ENCODE measurements at places on chromosomes 5 and 9. TPM values are rescaled to one million over a fixed set of nuclear protein-coding genes. Genes with fewer than 3 reads are reported as not detected.

The FBP1 gene
- not detected for total RNA-seq

The ECM2 gene
- 0.20 TPM for total RNA-seq

The DDX4 gene
- total RNA-seq, result 0.27 TPM

The IZUMO3 gene
- not detected for total RNA-seq

The LCN15 gene
- 1.9 TPM for total RNA-seq

- DNase-seq, result no peak
These were observed 112.8 kb upstream of the NR3C1 start for GRCh38 chr5:143516249-143516648.

GRCh38 chr5:102627315-102627714, 127.8 kb upstream of the PAM start:
- no peak for DNase-seq

DNA sequence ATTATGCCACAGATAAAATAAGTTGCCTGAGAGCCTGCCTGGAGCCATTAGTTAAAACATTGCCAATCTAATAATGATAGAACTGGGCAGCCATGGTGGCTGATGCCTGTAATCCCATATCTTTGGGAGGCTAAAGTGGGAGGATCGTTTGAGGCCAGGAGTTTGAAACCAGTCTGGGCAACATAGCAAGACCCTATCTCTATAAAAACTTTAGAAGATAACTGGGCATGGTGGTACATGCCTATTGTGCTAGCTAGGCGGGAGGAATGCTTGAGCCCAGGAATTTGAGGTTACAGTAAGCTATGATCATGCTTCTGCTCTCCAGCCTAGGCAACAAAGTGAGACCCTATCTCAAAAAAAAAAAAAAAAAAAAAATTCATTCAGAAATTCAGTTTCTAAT, 52.6 kb downstream of the RAI14 start:
- DNase-seq, result no peak

DNA sequence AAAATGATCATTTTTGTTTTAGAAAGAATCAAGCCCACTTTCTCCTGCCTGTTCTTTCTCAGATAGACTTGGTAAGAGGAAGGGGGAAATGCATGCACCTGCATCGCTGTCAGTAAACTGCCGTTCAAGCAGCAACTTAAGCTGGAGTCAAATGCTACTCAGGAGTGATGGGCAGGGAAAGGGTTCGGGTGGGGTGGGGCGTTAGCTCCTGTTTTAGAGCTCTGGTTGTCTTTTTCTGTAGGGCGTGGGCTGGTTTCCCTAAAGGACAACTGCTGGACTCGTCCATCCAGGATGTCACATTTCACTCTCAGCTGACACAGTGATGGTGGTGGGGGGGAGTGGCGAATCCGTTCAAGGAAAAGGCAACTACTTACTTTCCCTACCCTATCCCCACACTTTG, 75.0 kb downstream of the NDFIP1 start:
- no peak for DNase-seq

DNA sequence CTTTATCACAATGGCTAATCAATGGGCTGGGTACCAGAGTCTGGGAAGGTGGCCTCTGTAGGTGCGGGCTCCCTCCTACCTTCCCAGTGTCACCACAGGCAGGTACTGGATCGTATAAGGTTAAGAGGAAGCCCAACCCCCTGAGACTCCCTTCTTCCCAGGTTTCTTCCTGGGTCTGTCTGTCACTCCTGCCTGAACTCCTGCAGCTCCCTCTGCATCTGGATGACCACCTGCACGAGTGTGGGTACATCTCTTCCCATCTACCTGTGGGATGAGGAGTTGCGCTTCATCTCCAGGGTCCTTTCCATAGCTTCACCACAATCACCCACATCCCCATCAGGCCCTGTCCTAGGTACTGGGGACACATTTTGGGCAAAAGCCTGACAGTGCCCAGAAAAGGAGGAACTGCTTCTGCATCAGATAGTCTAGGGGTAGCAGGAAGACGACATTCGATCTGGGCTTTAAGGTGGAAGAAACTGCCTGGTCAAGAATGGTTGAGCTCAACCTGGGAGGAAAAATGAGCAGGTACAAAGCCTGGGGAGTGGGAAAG, 112.2 kb upstream of the ALDH1B1 start:
- DNase-seq, result no peak

DNA sequence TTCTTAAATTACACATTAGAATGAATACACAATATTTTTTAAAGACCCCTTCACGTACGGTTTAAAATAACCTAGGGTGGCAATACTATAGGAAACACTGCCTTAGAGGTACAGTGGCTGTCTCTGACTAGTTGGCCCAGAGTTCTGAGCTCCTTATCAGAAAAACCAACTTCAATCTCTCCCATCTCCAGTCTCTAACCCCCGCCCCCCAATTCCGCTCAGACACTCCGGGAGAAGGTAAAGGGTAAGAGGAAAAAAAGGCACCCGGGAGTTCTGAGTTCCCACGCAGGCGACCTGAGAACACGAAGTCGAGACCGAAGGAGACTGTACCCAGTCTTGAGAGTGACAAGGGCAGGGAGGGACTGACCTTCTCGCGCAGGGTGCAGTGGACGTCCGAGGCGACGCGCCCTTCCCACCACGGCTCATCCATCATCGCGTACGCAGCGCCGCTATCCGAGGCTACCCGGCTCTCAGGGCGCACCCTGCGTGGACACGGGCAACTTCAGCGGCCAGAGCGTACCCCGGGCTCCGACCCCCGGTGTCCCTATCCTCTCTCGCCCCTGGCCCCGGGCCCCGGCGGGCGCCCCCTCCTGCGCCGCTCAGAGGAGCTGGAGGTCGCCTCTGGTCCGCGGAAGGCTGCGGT, 752 bp downstream of the CCNJL start:
- DNase-seq, result peak; percentile 51

DNA sequence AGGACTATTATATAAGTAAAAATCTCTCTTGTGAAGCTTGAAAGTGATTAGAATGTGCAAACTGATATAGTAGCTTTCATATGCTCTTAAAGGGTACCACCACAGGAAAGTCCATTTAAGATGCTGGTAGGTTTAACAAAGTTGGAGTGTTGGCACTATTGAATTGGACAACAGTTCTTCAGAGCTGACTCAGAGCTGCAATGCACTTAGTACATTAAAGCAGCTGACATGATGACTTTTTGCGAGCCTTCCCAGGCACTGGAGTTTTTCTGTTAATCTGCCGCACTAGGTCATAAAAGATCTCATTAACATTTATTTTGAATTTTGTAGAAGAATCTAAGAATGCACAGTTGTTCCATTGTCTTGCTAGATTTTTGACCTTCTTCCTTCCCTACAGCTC, 243.8 kb downstream of the ADAMTSL1 start:
- DNase-seq, result no peak

All from glutamatergic neuron (in vitro differentiated cells).